ENCODE measurements at places on chromosomes 6 and 20.

- DNase-seq: no peak
These were observed 71.0 kb downstream of the PREP start for GRCh38 chr6:105331927-105332326.

GRCh38 chr6:119575721-119576120 is 226.2 kb upstream of the MAN1A1 start:
- peak; percentile 91 for DNase-seq

- DNase-seq: no peak
These were observed 86.7 kb downstream of the TASP1 start for GRCh38 chr20:13552061-13552460.

- DNase-seq: no peak
These were observed 62.6 kb downstream of the GINS1 start for GRCh38 chr20:25470045-25470444.

DNA sequence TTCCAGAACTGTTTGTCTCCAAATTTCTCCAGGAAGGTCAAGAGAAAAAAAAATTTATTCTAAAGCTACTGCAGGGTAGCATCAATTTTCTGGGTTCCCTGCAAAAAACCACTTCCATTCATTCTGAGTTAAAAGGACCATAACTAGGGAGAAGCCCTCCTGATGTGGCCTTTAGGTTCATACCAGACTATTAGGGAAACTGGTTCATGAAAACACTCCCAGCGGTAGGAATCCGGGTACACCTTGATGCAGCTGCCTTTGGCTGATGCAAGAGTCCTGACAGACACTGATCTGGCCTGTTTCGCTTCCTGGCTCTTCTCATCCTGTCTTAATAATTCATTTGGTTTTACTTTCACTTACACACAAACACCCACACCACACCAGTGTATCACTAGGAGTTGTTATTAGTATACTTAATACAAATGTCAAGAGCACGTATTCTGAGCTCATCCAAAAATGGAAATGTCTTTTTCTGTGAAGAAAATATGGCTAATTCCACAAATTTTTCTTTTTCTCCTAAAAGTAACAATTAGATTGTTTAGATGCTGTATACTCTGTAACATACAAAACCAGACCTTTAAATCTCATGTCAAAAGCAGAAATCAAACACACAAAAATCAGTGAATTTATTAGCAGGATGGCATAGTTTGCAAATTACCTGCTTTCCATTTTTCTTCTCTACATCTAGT is 38.4 kb upstream of the ARHGAP18 start:
- DNase-seq: peak; percentile 78

DNA sequence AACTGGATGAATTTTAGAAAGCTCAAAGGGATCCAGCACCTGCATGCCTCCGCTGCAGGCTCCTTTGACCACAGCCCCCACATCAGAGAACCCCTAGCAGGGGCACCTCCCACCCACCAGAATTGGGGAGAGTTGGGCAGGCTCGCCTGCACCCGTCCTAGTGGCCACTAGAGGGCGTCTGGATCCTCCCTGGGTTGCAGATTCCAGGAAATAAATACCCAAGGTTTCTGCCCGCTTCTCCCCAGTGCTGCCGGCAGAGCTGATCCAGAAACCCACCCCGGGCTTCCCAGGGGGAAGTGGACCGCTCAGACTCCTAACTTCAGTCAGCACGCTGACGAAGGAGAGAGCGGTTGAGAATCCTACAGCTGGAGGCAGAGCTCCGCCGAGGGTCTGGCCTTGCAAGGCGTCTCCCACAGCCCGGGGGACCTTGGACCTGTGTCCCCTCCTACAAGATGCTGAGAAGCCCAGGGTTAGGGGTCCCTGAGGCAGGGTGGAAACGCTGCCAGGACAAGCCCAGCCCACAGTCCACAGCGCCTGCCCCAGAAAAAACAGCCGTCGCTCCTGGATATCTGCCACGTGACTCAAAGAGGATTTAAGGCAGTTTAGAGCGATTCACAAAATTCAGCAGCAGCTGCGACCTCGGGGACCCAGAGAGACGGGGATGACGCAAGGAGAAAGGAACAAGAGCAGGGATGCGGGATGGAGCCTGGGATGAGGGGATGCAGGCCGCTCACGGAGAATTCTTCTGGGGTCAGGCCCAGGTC is 32.6 kb upstream of the PHACTR3 start:
- peak; percentile 84 for DNase-seq

GRCh38 chr6:107756660-107757355 is 67.3 kb downstream of the SCML4 start:
- peak; percentile 41 for DNase-seq

DNA sequence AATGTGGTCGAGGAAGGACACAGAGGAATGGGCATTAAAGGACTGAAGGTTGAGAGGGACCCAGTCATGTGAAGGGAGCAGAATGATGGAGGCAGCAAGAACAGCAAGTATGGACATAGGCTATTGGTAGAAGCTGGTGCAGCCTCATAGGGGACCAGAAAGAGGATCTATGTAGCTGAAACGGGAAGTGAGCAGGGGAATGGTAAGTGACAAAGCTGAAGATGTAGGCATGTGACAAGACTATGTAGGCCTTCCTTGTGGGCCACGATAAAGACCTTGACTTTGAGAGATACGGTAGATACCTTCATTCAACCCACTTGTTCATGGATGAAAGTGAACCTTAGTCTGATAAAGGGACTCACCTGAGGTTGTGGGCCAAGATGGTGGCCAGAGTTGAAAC is 3.5 kb downstream of the CTNNBL1 start:
- DNase-seq: no peak

GRCh38 chr20:3352202-3352601 is 55.3 kb downstream of the DNAAF9 start:
- DNase-seq: no peak

DNA sequence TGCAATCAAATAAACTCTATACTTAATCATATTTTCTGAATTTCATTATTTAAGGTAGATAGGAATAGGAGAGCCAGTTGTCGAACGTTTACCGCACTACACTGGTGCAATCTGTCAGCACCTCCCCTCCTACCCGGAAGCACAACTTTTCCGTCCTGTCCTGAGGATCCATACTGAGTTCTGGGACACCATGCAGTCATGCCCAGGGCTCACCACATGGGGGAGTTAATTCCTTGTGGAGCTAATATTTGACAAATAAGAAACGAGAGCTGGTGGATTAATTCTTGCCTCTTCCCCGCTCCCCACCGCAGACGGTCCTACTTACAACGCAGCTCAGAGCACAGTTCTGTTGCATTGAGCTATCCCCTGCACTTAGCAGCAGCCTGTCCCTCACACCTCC is 107.7 kb upstream of the RALGAPA2 start:
- DNase-seq: peak; percentile 66

- no peak for DNase-seq
These were observed 3.1 kb downstream of the NOL4L start for GRCh38 chr20:32581839-32582658.

GRCh38 chr6:2862712-2863181 is 21.1 kb upstream of the SERPINB1 start:
- no peak for DNase-seq

GRCh38 chr6:111993342-111993741 is 60.6 kb upstream of the CCN6 start:
- no peak for DNase-seq

DNA sequence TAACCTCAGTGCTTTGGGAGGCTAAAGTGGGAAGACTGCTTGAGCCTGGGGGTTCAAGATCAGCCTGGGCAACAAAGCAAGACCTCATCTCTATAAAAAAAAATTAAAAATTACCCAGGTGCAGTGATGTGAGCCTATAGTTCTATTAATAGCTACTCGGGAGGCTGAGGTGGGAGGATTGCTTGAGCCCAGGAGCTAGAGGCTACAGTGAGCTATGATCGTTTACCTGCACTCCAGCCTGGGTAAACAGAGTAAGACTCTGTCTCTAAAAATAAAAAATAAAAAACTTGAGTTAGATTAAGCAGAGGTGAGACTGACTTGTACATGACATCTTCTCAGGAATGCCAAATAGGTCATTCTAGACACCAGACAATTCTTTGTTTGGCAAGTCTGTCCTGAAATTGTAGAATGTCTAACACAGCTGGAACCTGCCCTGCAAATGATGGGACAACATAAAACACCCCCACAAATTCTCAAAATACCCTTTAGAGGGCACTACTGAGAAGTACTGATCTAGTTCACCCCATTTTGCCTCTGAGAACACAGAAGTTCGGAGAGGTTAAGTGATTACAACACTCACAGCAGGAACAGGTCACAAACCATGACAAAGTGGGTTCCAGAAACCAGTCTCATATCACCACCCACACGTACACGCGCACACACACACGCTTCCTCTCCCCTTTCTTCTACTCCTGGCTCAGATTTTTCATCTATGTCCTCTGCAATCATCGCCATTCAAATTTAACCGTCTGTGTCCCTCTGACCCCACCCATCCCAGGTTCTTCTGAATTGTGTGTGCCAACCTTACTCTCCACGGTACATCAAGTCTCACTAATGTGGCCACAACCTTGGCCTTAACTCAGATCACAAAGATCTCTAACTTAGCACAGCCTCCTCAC is 38.3 kb downstream of the ARHGAP18 start:
- no peak for DNase-seq

- peak; percentile 88 for DNase-seq
These were observed 102.1 kb upstream of the MYL9 start for GRCh38 chr20:36439040-36439730.

DNA sequence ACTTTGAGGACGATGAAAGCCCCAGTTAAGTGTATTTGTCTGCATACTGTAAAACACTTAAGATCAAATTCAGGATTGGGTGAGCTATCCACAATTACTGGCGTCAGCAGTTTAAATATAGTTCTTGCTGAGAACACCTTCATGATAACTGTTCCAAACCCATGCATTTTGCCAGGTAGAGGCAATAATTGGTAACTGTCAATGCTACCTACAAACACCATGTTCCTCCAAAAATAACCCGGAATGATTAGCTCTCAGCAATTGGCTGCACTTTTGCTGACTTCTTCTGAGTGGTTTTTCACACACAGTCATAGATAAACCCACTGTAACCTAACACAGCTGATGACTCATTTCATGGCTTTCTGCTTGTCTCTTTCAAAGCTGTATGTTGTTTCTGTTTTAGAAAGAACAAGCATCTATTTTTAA is 1358.6 kb upstream of the GJE1 start:
- peak; percentile 51 for DNase-seq

- DNase-seq: no peak
These were observed 112.0 kb downstream of the ZMYND8 start for GRCh38 chr20:47244451-47244850.

GRCh38 chr6:116381000-116381399 is 10.3 kb downstream of the DSE start:
- DNase-seq: no peak

DNA sequence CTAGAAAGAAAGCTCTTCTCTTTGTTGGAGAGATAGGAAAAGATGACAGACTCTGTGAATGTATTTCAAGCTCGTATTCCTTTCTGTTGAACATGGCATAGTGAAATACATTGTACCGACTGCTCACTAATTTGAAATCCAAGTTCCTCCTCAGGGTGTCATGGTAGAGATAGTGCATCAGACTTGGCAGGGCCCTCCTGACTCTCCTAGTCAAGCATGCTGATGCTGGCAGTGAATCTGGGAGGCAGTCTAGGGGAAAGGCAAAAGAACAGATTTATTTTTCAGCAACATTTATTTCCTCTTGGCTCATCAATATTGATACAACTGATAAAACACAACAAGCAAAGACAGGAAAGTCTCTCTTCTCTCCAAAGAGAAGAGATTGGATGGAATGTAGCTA is 356.3 kb upstream of the IRAK1BP1 start:
- no peak for DNase-seq

DNA sequence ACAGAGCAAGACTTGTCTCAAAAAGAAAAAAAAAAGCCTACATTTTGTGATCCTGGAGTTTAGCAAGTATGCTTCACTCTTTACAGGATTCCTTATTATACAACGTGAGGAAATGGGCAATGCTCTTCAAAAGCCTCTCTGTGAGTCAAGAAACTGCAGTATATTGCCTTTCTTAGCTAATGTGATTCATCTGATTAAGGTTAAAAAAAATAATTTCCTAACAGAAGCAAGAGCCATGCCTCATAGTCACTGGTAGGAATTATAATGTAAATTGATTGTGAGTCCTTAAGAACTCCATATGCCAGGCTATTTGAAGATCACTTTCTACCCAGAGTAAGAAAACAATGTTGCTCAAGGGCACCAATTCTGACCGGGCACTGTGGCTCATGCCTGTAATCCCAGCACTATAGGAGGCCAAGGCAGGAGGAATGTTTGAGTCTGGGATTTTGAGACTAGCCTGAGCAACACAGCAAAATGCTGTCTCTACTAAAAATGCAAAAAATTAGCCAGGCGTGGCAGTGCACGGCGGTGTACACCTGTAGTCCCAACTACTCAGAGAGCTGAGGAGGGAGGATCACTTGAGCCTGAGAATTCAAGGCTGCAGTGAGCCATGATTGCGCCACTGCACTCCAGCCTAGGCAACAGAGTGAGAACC is 43.3 kb downstream of the SLC26A8 start:
- DNase-seq: no peak

DNA sequence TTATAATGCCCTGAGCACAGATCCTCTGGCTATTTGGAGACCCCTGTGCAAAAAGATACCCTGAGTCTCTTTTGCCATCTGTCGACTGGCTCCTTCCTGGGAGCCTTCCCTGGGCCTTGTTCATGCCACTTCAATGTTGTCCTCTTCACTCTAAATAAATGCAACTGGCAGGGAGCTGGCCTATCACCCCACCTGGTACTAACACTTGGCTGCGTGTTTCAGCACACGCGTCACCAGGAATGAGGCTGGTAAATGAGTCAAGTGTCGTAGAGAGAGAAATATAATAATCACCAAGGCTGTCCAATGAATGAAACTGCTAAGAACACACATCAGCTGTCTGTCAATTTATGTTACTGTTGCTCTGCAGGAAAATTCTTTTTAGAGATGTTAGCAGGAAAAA is 374.6 kb upstream of the JARID2 start:
- no peak for DNase-seq

DNA sequence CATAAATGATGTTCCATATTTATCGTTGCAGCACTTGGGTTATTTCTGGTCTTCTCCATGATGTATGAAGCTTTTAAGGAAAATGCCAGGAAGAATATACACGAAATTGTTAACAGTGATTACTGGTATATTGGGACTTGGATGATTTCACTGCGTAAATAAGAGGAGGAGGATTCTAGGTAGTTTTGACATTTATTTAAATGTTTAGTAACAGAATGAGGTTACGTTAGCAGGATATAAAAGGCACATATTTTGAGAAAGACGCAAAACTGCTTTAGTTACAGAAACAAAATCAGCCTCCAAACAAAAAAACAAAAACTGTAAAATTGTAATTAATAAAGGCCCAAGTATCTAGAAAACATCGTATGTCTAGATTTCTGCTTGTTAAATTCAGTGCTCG is 147.7 kb downstream of the JARID2 start:
- DNase-seq: no peak

GRCh38 chr20:49219924-49220831 is 962 bp downstream of the DDX27 start:
- DNase-seq: no peak

DNA sequence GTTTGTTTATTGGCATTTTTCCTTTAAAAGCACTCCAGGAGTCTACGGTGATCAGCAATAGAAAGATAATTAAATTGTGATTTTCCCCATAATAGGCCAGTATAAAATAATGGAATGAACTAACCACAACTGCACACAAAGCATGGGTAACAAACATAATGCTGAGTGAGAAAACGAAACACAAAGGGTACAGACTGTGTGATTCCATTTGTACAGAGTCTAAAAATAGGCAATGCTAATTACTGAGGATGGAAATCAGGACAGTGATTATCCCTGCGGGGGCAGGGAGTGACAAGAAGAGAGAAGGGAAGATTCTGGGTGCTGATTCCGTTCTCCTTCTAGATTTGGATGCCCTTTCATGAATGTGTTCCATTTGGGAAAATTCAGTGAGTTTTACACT is 478.1 kb downstream of the PREX1 start:
- no peak for DNase-seq

Data from islet precursor cell (in vitro differentiated cells).